ENCODE measurements at places on chromosomes 2 and 18.

DNA sequence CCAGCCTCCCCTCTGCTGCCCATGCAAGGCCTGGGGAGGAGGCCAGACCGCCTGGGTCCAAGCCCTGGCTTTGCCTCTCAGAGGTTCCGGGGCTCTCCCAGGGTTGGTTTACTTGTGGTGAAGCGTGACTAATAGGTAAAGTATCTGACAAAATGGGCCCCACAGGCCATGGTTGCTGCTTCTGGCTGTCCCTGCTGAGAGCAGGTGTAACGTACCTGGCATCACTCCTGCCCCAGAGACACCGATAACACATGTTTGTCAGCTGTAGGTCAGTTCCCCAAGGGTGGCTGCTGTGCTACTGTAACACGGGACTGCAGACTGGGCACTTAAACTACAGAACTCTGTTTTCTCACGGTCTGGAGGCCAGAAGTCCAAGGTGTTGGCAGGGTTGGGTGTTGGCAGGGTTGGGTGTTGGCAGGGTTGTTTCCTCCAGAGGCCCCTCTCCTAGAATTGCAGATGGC, 34.1 kb downstream of the ODC1 start:
- DNase-seq, result no peak

DNA sequence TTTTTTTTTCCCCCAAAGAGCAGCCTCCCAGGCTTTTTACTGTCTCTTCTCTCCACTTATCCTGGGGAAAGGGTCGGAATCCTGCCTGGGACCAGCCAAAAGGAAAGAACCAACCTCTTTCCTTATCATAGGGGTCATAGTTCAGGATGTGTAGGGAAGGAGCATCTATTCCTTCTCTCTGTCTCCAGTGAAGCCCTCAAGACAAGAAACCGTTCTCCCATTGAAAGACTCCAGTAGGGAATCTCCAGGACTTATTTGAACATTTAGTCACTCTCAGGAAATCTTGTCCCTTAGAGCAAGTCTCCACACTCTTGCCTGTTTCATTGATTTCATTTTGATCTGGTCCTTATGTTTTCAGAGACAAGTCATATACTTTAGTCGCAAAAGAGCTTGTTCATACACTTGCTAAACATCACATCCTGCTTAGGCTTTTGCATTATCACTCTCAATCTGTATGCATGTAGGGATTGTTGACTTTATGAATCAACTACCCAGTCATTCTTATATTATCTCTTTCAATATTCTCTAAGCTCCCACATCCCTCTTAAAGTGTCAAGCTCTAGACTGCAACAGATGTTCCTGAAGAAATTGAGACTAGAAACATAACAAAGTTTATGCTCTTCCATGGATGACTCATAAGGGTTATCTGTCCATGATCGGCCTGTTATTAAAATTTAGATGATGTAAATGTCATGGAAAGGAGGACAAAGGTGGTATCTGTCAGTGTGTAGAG, 116.2 kb upstream of the ST6GAL2 start:
- peak; percentile 36 for DNase-seq

- no peak for DNase-seq
These were observed 1231.0 kb downstream of the DSC3 start for GRCh38 chr18:29811519-29811918.

DNA sequence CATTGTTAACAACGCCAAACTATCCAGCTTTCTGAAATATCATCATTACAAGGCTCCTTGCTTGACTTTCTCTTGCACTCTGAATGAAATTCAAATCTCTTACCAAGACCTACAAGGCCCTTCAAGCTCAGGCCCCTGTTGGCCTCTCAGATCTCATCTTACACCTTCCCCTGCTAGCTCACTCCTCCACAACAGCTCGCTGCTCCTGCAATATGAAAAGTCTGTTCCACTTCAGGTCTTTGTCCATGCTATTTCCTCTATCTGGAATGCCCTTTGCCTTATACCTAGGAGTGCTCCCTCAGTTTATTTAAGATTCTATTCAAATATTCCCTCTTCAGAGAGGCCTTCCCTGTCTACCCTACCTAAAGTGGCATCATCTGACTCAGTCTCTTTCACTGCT, 91.7 kb downstream of the SESTD1 start:
- DNase-seq, result no peak

DNA sequence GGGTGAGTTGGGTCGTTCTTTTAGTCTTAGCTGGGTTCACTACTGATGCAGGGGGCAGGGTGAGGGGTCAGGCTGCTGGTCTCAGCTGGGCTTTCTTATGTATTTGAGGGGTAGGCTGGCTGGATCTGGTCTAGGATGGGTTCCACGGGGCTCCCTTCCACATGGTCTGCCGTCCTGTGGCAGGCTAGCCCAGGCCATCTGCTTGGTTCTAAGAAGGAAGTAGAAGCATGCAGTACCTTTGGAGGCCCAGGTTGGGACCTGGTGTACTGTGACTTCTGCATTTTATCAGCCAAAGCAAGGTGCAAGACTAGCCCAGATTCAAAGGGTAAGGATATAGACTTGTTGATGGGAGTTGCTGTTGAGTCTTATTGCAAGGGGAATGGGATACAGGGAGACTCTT, 35.5 kb upstream of the MGAT5 start:
- DNase-seq, result no peak

GRCh38 chr2:184004289-184004947, 593.9 kb upstream of the ZNF804A start:
- DNase-seq, result peak; percentile 37

DNA sequence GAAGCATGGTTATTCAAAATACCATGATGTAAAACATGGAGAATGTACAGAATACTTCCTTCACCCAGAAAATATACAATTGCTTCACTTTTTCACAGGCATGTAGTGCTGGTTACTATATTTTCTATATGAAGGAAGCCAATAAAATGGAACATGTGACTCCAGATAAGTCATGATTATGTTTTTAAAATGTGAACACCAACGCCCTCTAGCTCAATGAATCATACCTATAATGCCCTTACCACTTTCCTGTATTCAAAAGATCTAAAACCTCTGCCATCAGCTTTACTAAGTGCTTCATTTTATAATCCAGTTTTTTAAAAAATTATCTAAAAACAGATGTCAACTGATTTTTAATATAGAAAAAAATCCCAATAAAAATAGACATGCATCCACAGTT, 59.9 kb downstream of the SMAD2 start:
- no peak for DNase-seq

GRCh38 chr2:9673914-9674481, 43.2 kb upstream of the YWHAQ start:
- no peak for DNase-seq

DNA sequence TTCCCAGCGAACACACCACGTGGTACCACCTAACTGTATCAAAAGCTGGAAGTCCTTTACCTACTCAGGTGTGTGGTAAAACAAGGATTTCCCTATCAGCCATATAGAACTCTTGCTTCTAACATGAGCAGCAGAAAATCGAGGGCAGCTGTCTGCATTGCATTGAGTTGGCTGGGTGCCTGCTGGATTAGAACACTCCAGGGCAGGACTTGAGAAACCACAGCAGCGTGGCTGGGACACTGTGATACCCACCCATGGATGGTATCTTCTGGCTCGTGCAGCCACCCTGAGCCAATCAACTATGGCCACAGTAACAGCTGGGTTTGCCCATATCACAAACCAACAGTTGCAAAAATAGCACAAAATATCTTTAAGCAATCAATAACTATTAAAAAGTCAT, 188.3 kb downstream of the FBXO15 start:
- no peak for DNase-seq

GRCh38 chr18:34510926-34511325, 199.2 kb upstream of the DTNA start:
- DNase-seq, result no peak

DNA sequence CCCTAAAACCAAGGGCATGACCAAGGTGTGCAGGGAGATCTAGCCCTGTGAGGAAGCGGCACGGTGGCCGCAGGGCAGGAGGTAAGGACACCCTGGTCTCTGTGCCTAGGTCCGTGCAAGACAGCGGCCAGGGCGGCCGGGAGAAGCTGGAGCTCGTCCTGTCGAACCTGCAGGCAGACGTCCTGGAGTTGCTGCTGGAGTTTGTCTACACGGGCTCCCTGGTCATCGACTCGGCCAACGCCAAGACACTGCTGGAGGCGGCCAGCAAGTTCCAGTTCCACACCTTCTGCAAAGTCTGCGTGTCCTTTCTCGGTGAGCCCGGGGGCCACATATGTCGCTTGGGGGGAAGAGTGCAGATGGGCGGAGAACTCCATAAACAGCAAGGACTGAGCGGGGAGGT, 235.4 kb downstream of the ATAD2B start:
- DNase-seq, result no peak

- no peak for DNase-seq
These were observed 26.4 kb downstream of the TCF7L1 start for GRCh38 chr2:85159589-85159988.

Measured in brain pericyte (primary cell).